ENCODE measurements at places on chromosomes 2 and 18.

- no peak for DNase-seq
Measured at GRCh38 chr18:77645170-77645872, 395.7 kb downstream of the GALR1 start.

- no peak for DNase-seq
Measured at GRCh38 chr2:189409647-189410046, 31.6 kb upstream of the WDR75 start.

DNA sequence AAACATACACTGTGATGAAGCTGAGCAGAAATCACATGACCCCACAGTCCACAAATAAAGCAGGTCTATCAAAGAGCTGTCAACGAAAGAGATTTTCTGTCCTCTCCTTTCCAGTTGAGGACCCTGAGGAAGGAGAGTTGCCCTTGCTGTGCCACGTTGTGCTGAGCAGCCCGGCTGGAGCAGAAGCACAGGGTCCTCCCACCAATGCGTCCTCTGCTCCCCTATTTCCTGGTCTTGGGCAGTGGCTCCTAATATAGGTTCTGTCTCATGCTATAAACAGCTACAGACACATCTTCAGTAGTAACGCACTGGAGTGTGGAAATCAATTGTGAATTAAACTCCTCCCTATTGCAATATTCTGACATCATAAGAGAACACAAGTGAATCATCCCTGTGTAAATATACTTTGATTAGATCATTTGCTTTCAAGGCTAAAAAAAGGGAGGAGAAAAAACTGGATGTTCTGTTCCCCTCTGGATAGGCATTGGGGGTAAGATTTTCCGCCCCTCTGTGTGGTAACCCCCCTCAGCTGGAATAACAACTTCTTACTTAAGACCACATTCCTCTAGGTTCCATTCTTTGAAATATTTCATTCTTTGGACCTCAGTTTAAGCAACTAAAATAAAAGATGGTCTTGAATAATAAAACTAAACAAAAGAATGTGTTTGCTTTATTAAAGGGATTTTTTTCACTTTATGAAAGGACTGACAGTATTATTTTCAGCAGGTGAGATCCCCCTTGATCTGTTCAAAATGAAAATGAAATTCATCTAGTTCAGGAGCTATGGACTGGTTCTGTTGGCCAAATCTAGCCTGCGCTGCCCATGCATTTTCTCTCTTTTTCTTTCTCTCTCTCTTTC is 8.3 kb upstream of the RHOB start:
- DNase-seq = no peak

- DNase-seq = no peak
Measured at GRCh38 chr2:76984359-76984758, 537.8 kb downstream of the LRRTM4 start.

DNA sequence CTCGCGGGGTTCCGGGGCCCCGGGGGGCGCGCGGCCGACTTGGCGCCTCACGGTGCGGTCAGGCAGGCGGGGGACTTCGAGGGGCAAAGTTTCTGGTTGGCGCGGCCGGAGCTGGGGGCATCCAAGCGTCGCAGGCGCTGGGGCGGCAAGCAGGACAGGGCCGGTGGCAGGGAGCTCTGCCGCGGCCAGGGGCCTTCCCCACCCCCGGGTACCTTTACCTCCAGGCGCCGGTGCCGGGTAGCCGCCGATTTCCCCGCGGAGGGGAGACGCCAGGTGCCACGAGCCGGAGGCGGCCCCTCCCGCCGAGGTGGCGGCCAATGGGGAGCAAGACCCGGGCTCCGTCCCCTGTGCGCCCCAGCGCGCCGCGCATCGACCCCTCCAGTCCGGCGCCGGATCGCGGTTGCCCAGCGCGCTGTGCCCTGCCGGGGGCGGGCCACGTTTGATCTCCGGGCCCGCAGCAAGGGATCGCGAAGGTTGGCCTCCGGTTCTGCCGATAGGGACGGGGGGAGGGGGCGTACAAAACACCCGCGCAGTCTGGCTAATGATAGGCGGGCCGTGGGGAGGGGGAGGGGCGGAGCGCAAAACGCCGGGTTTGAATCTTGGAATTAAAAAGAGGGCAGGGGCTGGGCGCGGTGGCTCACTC is at the start of gene ST8SIA5:
Gene ST8SIA5 (minus strand): TSS at position 495 of the 643 bp plus-strand sequence. CDS start 545 bp downstream, outside the sequence.
- peak; percentile 73 for DNase-seq

Data from NCI-H524 (cell line).